GM23248 (cell line): ENCODE measurements at places on chromosomes 5 and 9.

GRCh38 chr9:71675857-71676165 lies 92.5 kb downstream of the CEMIP2 start:
- no peak for DNase-seq

- peak; percentile 37 for DNase-seq
These were observed 20.3 kb downstream of the CAMSAP1 start for GRCh38 chr9:135887021-135887507.

DNA sequence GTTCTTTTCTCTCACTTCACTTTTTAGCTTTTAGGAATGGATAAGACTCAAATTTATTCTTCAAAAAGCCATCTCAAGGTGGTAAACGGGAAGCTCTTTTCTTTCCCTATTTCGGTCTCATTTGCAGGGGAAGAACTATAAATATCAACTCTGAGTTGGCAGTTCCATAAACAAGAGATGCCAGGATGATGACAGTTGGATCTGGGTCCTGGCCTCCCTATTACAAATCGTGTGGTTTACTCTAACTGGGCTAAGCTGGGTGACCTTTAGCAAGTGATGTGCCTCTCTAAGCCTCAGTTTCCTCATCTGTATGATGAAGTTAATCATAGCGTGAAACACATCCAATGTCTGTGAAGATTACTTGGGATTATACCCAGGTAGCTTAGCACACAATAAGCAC lies 44.2 kb downstream of the TLE4 start:
- DNase-seq = peak; percentile 48

- DNase-seq = no peak
These were observed 221.8 kb downstream of the SLC12A2 start for GRCh38 chr5:128305341-128305740.

DNA sequence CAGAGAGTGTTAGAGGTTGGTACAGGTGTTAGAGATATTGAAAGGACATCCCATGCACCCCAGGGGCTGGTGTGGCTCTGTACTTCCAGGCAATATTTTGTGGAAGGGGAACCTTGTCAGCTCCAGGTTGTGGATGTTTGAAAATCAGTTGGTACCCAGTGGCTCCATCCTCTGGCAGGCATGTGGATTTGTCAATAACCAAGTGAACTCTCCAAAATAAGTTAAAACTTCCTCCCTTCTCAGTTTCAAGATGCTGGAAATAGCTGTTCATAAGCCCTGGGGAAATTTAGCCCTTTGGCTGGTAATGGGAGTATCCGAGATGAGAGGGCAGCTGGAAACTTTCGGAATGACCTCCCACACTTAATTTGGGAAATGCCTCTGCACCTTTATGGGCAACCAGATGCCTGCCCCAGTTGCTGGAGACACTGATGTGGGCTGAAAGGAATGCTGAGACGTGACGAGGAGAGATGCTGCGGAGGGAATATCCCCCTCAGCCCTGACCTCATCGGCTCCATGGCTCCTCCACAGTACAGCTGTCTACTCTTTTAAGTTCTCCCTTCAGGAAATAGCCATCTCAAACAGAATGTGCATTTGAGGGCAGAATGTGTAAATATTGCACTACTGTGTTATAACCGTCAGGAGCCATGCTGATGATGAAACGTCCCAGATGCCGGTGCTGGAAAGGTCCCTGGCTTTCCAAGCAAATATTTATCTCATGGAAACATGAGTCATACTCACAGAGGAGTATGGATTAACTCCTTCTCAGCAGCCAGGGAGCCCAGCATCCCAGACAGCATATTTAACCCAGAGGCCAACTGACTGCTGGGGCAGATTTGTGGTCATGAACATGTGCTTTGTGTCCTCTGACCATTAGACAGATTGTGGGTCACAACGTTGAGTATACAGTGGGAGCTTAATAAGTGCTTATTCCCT lies 29.5 kb downstream of the TGFBI start:
- DNase-seq = peak; percentile 96

DNA sequence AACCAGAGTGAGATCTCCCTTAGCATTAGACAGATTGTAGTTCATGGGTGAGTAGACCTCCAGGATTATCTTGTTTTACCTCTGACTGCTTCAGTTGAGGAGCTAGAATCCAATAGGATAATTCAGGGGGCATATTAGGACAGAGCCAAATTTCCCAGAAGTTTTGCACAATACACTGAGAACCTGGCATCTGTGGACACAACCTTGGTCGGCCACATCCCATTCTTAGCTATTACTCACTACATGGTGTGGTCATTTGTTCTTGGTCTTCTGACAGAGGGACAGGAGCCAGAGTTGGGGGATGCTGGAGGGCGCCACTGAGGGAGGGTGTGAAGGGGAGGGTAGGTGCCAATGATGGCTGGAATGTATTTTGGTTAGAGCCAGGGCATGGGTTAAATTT lies 66.6 kb downstream of the NPR3 start:
- DNase-seq = peak; percentile 57

- peak; percentile 39 for DNase-seq
These were observed 75.2 kb upstream of the CPEB4 start for GRCh38 chr5:173812811-173813550.

DNA sequence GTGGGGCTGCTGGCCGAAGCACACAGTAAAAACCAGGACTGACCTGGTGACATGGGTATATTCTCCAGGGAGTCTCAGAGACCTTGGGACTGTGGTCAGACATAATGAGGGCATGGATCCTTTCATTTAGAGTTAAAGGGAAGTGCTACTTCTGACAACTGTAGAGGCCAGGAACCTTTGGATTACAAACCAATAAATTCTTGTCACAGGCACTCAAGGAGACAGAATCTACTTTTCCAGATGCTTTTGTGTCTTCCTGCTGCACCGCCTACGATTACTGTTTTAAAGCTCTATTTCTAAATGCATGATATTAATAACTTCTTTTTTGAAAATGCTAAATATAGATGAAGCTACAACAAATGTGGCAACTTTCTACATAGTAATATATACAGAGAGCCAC lies 106.5 kb upstream of the LPAR1 start:
- no peak for DNase-seq

DNA sequence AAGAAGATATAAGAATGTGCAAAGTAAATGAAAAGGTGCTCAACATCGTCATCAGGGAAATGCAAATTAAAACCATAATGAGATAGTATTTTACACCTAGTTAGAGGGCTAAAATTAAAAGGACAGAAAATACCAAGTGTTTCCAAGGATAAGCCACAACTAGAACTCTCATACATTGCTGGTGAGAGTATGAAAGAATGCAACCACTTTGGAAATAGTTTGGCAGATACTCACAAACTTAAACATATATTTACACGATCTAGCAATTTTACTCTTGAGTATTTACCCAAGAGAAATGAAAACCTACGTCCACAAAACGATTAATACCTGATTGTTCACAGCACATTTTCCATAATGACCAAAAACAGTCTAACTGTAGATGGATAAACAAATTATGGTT lies 51.5 kb downstream of the AOPEP start:
- DNase-seq = no peak

DNA sequence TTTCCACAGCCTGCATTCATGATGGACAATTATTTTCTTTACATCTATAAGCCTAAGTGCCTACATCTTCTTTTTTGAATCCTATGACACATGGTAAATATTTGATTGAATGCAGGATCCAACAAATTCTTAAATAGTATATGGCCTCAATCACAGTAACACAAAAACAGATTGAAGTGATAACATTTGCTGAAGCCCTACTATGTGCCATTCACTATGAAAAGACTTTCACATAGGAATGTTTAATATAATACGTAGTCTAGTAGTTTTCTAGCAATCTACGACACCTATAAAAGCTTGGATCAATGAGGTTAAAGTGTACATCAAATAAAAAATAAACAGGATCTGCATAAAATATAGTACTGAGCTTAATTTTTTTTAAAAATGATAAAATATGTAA lies 231.0 kb downstream of the AP3B1 start:
- no peak for DNase-seq

GRCh38 chr5:159995907-159996306 lies 13.0 kb upstream of the TTC1 start:
- DNase-seq = no peak

DNA sequence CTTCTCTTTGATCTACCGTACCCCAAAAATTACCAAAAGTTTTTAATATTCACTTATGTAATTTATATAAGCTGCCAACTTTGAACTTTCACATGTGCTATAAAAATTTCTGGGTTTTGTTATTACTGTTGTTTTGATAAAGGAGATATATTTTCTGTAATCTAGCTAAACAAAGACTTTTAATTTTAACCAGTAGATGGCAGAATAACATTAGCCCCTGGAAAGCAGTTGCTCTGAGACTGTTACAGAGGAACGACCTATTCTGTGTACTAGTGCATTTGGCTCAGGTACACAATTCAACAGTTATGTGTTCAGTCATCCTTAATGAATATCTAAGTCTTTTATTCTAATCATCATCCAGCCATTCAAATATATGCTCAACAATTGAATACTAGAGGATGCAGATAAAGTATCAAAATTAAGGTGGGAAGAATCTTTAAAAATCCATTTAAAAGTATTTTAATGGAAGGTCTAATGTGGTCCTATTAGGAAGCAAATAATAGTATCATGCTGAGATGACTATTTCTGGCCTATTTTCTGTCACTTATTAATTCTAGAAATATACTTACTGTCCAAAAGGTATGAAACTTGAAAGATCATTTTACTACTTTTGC lies 8.6 kb downstream of the KLHL9 start:
- peak; percentile 72 for DNase-seq

DNA sequence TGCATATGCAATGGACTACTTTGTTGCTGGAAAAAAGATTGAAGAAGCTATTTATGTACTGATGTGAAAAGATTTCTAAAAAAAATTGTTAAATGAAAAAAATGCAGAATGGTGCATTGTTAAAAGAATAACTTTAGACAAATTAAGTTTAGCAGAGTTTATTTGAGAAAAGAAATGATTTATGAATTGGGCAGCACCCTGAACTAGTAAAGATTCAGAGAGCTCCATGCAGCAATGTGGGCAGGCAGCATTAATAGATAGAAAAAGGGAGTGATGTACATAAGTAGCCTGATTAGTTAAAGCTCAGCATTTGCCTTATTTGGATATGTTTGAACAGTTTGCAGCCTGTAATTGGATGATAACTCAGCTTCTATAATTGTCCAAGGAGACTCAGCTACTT lies 677.9 kb upstream of the SEMA6A start:
- no peak for DNase-seq

- no peak for DNase-seq
These were observed 37.8 kb downstream of the GABRP start for GRCh38 chr5:170821257-170821800.

DNA sequence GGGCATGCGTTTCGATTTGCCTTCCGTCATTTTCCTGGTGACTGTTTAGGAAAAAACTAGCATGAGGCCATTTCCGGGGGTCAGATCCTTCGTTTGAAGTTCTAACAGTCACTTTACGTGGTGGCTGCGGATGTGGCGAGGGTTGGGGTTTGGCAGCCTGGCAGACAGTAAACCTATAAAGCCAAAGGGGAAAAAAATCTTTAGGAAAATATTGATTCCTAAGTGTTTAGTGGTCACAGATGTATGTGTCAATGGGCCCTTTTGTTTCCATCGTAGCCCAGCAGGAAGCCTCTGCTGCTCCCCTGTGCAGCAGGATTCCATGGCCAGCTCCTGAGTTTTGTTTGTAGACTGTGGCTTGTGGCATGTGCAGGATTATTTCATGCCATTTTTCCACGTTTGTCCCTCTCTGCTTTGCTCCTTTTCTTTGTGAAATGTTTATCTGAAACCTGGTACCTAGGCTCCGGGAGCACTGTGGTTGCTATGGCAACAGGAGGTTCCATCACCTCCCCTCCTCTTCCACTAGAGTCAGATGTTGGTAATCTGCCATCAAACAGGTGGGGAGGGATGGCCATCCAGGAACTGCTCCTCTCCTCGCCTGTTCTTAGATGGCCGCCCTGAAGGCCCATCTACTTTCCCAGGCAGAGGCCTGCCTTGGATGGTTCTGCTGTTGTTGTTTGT lies 202.3 kb downstream of the AOPEP start:
- no peak for DNase-seq

DNA sequence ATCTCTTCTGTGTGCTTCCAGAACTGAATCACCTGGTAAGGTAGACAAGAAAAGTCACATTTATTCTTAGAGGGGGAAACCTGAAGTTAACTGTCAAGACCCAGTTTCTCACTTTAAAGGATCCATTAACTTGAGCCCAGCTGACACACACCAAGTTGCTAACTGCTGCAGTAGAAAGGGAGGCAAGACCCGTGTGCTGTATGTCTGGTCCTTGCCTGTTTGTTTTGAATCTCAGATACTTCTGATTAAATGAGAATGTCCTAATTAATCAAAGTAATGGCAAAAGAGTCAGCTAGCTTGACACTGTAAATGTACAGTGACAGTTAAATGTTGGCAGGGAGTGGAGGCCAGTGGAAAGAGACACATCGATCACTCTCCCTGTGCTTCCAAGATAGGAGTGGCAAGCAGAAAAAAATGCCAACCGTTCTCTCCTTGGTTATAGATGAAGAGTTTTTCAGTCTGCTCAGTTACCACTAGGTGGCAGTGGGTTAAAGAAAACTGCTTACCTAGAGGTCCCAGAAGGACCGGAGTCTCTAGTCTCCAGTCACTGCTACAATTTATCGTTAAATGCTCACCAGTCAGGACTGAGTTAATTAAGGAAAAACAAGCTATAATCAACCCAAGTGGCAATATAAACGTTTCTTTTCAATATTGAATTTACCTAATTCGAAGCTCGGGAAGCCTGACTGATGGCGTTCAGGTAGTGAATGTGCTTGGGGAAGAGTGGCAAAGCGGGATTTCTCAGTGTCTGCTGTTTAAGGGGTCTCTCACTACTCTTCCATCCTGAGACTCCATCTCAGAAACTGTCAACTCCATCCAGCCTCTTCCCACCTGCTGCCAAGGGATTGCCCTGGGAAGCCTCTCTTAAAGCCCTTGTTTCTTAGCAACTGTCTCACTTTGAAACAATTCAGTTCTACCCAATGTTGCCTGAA lies 18.4 kb downstream of the LSM11 start:
- peak; percentile 77 for DNase-seq

- DNase-seq = peak; percentile 63
These were observed 84.9 kb upstream of the BASP1 start for GRCh38 chr5:17132444-17133083.

DNA sequence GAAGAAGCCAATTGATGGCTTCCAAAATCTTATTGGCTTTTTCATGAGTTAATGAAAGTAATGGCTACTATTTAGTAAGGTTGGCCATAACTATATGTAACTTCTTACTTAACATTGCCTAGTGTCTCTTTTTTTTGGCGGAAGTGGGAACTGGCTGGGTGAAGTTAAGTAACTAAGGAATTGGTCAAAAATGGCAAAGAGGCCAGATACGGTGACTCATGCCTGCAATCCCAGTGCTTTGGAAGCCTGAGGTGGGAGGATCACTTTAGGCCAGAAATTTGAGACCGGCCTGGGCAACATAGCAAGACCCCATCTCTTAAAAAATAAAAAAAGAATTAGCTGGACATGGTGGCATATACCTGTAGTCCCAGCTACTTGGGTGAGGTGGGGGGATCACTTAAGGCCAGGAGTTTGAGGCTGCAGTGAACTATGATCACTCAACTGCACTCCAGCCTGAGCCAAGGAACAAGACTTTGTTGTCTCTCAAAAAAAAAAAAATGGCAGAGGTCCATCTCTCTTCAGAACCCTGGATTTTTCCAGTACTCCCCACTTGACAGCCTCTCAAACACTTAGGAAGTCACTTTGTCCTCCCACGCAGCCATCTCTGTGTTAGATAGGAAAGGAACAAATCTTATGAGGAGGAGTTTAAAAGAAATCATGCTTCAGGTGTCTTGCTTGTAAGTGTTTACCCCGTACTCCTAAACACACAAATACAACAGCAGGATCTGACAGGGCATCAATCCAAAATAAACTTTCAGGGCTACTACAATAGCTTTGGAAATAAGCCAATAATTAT lies 75.7 kb downstream of the TEK start:
- peak; percentile 76 for DNase-seq
